GM23338 (cell line): ENCODE measurements at places on chromosomes 6 and 20. TPM values are rescaled to one million over a fixed set of nuclear protein-coding genes. Genes with fewer than 3 reads are reported as not detected.

DNA sequence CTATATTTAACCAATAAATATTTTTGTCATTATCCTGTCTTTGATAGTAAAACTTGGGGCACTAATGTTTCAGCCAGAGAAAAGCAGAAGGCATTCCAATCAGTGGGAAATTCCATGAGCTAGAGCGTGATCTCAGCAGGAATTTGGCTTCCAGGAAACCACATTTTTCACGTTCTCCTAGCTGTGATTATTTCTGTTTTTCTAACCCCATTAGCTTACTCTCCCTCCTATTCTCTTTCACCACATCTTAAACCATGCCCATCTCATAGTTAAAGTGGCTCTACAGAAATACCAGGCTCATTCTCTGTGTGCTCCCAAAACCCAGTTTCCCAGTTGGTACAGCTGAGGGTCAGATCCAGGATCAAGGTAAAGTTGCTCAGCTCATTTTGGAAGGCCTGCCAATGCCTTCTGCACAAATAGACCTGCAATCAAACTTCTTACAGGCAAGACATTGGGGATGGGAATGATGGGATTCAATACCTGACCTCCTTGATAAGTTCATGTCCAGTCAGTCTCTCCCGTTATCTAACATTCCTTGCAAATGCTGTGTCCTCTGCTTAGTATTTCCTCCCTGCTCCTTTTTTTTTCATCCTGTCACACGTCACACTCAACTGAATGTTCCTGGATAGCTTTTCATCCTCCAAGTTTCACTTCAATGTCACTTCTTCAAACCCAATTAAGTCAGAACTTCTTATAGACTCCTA lies 33.1 kb upstream of the TMEM30A start:
- peak; percentile 54 for DNase-seq
- no peak overlapping the region for H3K27ac ChIP-seq
- H3K36me3 ChIP-seq, result no peaks in the 10 kb centered on the region
- H3K4me3 ChIP-seq, result no peak overlapping the region

GRCh38 chr6:149112976-149113375 lies 204.5 kb upstream of the TAB2 start:
- H3K36me3 ChIP-seq, result no peaks in the 10 kb centered on the region
- H3K4me1 ChIP-seq, result no peaks in the 10 kb centered on the region
- DNase-seq, result no peak
- no peak overlapping the region for H3K27ac ChIP-seq

GRCh38 chr20:38350879-38351775 lies 4.8 kb downstream of the LBP start:
- no peak overlapping the region for H3K4me3 ChIP-seq
- no peak for DNase-seq
- H3K36me3 ChIP-seq, result no peaks in the 10 kb centered on the region
- H3K27ac ChIP-seq, result no peak overlapping the region
- no peaks in the 10 kb centered on the region for H3K27me3 ChIP-seq

DNA sequence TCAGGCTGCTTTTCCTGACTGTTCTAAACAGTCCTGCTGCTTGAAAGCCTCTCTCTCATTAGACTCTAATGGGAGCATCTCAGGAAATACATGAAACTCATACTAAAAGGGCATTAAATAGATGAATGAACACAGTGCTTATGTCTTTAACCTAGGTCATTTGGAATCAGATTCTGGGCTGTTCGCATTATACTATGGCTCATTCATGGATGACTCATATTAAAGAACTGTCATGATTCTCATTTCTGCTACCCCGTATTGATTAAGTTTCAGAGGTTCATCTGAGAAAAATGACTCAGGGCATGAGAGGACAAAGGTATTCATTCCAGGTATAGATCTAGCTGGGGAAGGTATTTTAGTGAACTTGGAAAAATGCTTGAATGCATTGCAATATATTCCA lies 335.5 kb downstream of the GJA1 start:
- H3K27ac ChIP-seq, result no peak overlapping the region
- DNase-seq, result no peak
- no peak overlapping the region for H3K4me3 ChIP-seq
- H3K4me1 ChIP-seq, result no peaks in the 10 kb centered on the region

DNA sequence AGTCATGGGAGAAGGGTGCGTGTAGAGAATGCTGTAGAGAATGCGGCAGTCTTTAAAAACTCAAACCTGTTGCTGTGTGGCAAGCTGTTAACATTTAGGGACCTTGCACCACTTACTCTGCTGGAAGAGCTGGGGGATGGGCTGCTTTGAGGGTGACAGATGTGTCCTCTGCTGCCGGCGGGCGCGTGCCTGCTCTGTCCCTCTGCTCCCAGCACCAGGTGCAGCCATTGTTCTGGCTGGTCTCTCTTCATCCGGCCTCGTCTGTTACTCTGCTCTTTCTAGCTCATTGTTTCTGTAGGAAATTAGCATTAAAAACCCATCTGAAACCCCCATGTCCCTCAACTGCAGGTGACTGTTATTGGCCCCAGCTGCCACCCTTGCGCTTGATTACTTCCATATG lies 78.5 kb downstream of the CBFA2T2 start:
- peaks cover 34% of the 10 kb centered on the region for H3K27me3 ChIP-seq
- DNase-seq, result peak; percentile 97
- H3K4me3 ChIP-seq, result peak overlapping the region; percentile 39
- 0 out of 2 replicates have a peak, but pooled peaks cover 4% of the 10 kb centered on the region for H3K36me3 ChIP-seq
- H3K4me1 ChIP-seq, result peaks cover 33% of the 10 kb centered on the region

DNA sequence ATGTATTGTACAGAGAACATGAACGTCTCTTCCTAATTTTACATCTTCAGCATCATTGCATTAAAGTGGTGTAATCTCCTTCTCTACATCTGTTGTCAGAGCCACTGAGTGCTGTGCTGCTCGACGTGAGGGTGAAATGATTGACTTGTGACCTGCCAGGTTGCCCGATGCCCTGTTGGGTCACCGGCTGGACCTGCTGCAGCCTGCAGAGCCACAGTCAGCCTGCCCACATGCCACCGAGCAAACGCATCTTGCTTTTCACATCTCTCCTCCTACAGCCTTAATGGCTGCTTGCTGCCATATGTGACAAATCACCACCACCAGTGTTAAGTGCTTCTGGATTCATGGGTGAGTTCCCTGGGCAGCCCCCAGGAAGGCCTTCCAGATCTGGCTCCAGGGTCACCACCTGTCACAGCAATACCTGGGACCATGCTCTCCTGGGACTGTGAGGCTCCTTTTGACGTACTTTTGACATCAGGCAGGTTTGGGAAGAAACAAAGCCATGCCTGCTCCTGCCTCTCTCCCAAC lies 80.3 kb downstream of the ASXL1 start:
- no peak overlapping the region for H3K4me3 ChIP-seq
- DNase-seq, result no peak
- H3K27ac ChIP-seq, result no peak overlapping the region
- no peaks in the 10 kb centered on the region; the same call in 1 of the 2 replicates for H3K36me3 ChIP-seq

The BHLHE23 gene
- 5.0 and 6.6 TPM in 2 replicates for total RNA-seq

GRCh38 chr6:125165256-125165655 lies 11.7 kb downstream of the TPD52L1 start:
- H3K27me3 ChIP-seq, result no peaks in the 10 kb centered on the region
- no peaks in the 10 kb centered on the region for H3K4me1 ChIP-seq
- no peak for DNase-seq
- no peak overlapping the region for H3K4me3 ChIP-seq

The ADGRF4 gene
- not detected in 2 replicates for total RNA-seq

- H3K4me1 ChIP-seq, result no peaks in the 10 kb centered on the region
- DNase-seq, result no peak
- H3K27ac ChIP-seq, result no peak overlapping the region
Observed at GRCh38 chr6:169862892-169863525, 111.6 kb downstream of the ERMARD start.

GRCh38 chr20:34098570-34098969 lies 13.5 kb downstream of the EIF2S2 start:
- H3K36me3 ChIP-seq, result peaks cover 98% of the 10 kb centered on the region
- no peak overlapping the region for H3K4me3 ChIP-seq
- DNase-seq, result no peak

DNA sequence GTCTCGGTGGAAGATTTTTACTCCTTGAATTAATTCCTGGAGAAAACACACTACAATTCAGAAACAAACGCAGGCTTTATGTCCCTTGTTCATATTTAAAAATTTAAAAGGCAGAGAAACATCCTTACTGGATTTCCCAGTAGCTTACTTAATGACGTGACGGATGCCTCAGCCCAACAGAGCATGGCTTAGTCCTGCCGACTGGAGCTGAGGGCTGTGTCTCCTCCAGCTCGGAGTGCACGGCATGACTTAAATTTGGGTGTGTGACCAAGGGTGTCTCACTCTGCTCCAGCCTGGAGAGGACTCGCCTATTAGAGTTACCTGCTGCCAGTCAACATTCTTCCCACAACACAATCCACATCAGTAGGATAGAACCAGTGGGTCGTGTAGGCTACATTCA lies 107.1 kb downstream of the PSMB1 start:
- no peaks in the 10 kb centered on the region for H3K27me3 ChIP-seq
- DNase-seq, result no peak
- H3K4me1 ChIP-seq, result no peaks in the 10 kb centered on the region
- H3K36me3 ChIP-seq, result no peaks in the 10 kb centered on the region
- no peak overlapping the region for H3K4me3 ChIP-seq

DNA sequence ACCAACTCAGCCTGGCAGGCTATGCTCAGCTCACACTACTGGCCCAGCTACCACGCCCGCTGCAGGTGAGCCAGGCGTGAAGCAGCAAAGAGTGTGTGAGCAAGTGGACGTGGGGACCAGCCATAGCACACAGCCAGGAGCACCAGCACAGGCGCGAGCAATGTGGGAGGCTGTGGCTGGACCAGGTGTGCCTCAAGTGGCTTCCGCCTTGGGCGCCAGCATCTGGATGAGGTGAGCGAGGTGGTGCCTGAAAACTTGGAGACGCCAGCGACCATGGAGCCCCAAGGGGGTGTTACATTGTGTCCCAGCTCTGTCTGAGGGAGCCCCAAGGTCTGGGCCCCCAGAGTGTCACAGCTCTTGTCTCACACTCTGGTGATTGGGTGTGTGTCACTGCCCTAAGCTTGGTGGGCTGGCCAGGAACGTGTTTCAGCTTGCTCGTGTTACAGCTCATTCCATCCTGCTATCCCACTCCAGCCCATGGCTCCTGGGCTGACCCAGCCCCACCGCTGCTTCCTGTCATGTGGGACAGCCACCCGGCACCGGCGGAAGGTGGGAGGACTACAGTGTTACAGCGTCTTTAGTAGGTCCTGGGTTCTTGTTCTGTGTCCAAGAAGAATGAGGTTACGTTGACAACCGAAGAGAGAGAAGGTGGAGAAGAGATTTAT lies 508.0 kb upstream of the MMS22L start:
- no peaks in the 10 kb centered on the region; the same call in 1 of the 2 replicates for H3K4me1 ChIP-seq
- no peaks in the 10 kb centered on the region for H3K27me3 ChIP-seq
- no peak overlapping the region for H3K27ac ChIP-seq
- no peak for DNase-seq

The GSTA1 gene
- not detected in 2 replicates for total RNA-seq

The KCNK5 gene
- total RNA-seq, result 54.8 and 57.4 TPM in 2 replicates

DNA sequence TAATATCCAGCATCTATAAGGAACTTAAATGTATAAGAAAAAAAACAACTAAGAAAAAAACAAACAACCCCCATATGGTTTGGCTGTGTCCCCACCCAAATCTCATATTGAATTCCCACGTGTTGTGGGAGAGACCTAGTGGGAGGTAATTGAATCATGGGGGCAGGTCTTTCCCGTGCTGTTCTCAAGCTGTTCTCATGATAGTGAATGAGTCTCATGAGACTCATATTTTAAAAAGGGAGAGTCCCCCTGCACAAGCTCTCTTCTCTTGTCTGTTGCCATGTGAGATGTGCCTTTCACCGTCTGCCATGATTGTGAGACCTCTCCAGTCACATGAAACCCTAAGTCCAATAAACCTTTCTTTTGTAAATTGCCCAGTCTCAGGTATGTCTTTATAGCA lies 105.7 kb upstream of the GJE1 start:
- DNase-seq, result no peak
- no peak overlapping the region for H3K27ac ChIP-seq
- no peaks in the 10 kb centered on the region for H3K36me3 ChIP-seq
- H3K4me3 ChIP-seq, result no peak overlapping the region
- no peaks in the 10 kb centered on the region for H3K27me3 ChIP-seq

DNA sequence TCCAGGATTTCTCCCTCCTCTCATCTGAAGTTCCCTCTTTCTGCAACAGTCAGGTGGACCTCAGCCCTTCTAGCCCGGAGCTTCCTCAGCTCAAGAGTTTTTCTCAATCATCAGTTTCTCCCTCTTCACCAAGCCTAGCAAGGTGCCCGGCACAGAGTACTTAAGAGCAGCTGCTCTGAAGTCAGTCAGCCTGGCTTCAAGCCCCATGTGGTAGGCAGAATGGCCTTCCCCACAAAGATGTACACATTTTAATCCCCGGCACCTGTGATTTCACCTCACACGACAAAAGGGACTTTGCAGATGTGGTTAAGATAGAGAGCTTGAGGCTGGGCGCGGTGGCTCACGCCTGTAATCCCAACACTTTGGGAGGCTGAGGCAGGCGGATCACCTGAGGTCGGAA lies 15.1 kb upstream of the RBPJL start:
- no peak for DNase-seq
- 0 out of 2 replicates have a peak, but pooled peaks cover 2% of the 10 kb centered on the region for H3K4me1 ChIP-seq
- no peak overlapping the region for H3K4me3 ChIP-seq
- no peak overlapping the region for H3K27ac ChIP-seq
- H3K27me3 ChIP-seq, result peaks cover 42% of the 10 kb centered on the region

- H3K4me1 ChIP-seq, result peaks cover 27% of the 10 kb centered on the region
- H3K27ac ChIP-seq, result 0 out of 2 replicates have a peak overlapping the region, but pooled peaks have one; percentile 26
- no peak for DNase-seq
- H3K4me3 ChIP-seq, result no peak overlapping the region
- H3K36me3 ChIP-seq, result peaks cover 5% of the 10 kb centered on the region; the same call in 1 of the 2 replicates
Observed at GRCh38 chr20:50144362-50144761, 9.2 kb downstream of the PEDS1 start.

DNA sequence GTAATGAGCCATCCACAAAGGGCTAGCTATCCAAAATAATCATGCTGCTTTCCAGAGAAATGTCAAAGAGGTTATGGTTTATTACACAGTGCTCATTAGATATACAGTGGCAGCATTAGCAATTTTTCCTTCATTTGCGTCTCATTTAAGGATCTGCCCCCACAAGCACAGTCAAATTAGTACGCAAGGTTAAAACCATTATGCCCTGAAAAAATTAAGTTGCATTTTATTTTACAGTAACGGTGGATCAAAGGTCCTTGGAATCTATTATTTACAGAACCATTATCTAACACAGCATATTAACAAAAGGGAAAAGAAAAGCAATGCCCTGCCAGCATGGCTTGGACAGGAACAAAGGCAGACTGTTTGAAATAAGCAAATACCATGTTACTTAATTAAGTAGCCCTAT lies 144.8 kb downstream of the PDSS2 start:
- no peaks in the 10 kb centered on the region for H3K27me3 ChIP-seq
- no peak overlapping the region for H3K4me3 ChIP-seq
- no peaks in the 10 kb centered on the region for H3K4me1 ChIP-seq

GRCh38 chr20:49882171-49882970 lies 33.0 kb downstream of the SPATA2 start:
- no peaks in the 10 kb centered on the region for H3K4me1 ChIP-seq
- DNase-seq, result no peak
- no peaks in the 10 kb centered on the region for H3K27me3 ChIP-seq
- no peak overlapping the region for H3K4me3 ChIP-seq

DNA sequence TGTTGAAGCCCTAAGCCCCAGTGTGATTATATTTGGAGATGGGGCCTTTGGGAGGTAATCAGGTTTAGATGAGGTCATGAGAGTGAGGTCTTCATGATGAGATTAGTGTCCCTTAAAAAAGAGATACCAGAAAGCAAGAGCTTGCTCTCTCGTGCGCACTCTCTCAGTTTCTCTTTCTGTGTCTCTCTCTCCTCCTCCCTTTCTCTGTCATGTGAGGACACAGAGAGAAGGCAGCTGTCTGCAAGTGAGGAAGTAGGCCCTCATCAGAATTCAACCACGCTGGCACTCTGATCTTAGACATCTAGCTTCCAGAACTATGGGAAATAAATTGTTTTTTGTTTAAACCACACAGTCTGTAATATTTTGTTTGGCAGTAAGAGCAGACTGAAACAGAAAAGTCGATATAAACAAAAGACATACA lies 180.5 kb downstream of the IBTK start:
- H3K4me3 ChIP-seq, result no peak overlapping the region
- H3K36me3 ChIP-seq, result no peaks in the 10 kb centered on the region
- no peaks in the 10 kb centered on the region for H3K27me3 ChIP-seq
- no peak for DNase-seq

The RAB32 gene
- 4.8 and 10.4 TPM in 2 replicates for total RNA-seq
